ENCODE measurements at places on chromosomes 3 and 15. TPM values are rescaled to one million over a fixed set of nuclear protein-coding genes. Genes with fewer than 3 reads are reported as not detected.

GRCh38 chr3:79994397-79994796, 226.6 kb upstream of the ROBO1 start:
- DNase-seq, result no peak
- no peaks in the 10 kb centered on the region for H3K27me3 ChIP-seq
- H3K4me3 ChIP-seq, result no peak overlapping the region
- H3K4me1 ChIP-seq, result no peaks in the 10 kb centered on the region

- no peak overlapping the region for H3K27ac ChIP-seq
- H3K27me3 ChIP-seq, result no peaks in the 10 kb centered on the region
- no peaks in the 10 kb centered on the region for H3K4me1 ChIP-seq
These were observed 46.2 kb upstream of the FOXP1 start for GRCh38 chr3:71629711-71630110.

GRCh38 chr15:39884351-39884750, 35.7 kb downstream of the GPR176 start:
- H3K36me3 ChIP-seq, result peaks cover 22% of the 10 kb centered on the region
- H3K27ac ChIP-seq, result peak overlapping the region; percentile 99
- no peak overlapping the region for H3K4me3 ChIP-seq
- H3K4me1 ChIP-seq, result peaks cover 30% of the 10 kb centered on the region
- no peaks in the 10 kb centered on the region for H3K27me3 ChIP-seq
- no peak for DNase-seq

GRCh38 chr15:73992594-73992898, 451 bp upstream of the STOML1 start:
- no peaks in the 10 kb centered on the region for H3K4me1 ChIP-seq
- no peaks in the 10 kb centered on the region for H3K27me3 ChIP-seq
- H3K4me3 ChIP-seq, result peak overlapping the region; percentile 60
- H3K36me3 ChIP-seq, result no peaks in the 10 kb centered on the region

- no peaks in the 10 kb centered on the region for H3K4me1 ChIP-seq
- H3K27me3 ChIP-seq, result no peaks in the 10 kb centered on the region
- no peak for DNase-seq
- H3K4me3 ChIP-seq, result no peak overlapping the region
- no peak overlapping the region for H3K27ac ChIP-seq
These were observed 1.8 kb downstream of the GRK7 start for GRCh38 chr3:141764986-141765385.

DNA sequence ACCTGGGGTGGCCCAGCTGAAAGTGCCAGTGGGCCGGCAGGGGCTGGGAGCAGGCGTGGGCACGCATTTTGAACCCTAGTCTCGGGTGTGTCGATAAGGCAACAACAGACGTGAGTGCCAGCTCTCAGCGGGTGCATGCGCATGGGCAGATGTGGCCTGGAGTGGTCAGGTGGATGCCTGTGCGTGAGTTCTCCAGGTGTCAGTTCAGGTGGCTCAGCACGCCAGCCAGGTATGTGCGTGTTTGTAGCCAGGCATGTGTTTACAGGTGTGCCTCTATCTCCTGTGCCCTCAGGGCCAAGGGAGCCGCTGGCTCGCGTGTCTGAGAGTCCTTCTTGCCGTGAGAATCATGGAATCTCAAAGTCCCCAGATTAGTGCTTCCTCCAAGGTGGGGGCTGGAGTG, 14.8 kb downstream of the CYP1A2 start:
- no peaks in the 10 kb centered on the region for H3K4me1 ChIP-seq
- DNase-seq, result no peak
- no peaks in the 10 kb centered on the region for H3K27me3 ChIP-seq
- no peak overlapping the region for H3K27ac ChIP-seq
- no peaks in the 10 kb centered on the region for H3K36me3 ChIP-seq
- H3K4me3 ChIP-seq, result no peak overlapping the region

TPM1 gene
- total RNA-seq, result 748 TPM

DNA sequence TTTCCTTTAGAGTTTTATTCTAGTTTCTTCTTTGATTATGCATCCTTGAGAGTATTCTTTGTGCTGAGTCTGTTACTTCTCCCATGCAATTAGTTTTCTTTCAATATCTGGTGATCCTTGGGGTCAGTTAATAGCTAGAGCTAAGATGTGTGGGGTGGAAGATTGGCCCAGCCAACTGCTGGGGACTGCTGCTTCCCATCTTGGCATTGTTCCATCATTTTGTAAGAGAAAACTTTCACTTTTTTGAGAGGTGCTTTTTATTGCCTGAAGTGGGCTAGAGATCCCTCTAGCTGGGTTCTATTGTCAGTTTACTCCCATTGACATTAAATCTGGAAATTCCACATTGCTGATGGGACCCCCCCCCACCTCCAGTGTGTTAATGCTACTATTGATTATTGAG, 15.4 kb downstream of the BCL2L10 start:
- no peak overlapping the region for H3K27ac ChIP-seq
- DNase-seq, result no peak
- no peaks in the 10 kb centered on the region for H3K4me1 ChIP-seq

TRAT1 gene
- total RNA-seq, result not detected

GRCh38 chr15:78437107-78437761, 782 bp upstream of the IREB2 start:
- H3K27me3 ChIP-seq, result no peaks in the 10 kb centered on the region
- H3K4me1 ChIP-seq, result no peaks in the 10 kb centered on the region
- H3K4me3 ChIP-seq, result peak overlapping the region; percentile 88
- no peak overlapping the region for H3K27ac ChIP-seq

FBXO40 gene
- 0.15 TPM for total RNA-seq

GRCh38 chr3:129424185-129424841, 4.1 kb downstream of the EFCAB12 start:
- no peak for DNase-seq
- H3K4me3 ChIP-seq, result no peak overlapping the region
- H3K4me1 ChIP-seq, result peaks cover 7% of the 10 kb centered on the region
- H3K27ac ChIP-seq, result no peak overlapping the region
- no peaks in the 10 kb centered on the region for H3K36me3 ChIP-seq

DNA sequence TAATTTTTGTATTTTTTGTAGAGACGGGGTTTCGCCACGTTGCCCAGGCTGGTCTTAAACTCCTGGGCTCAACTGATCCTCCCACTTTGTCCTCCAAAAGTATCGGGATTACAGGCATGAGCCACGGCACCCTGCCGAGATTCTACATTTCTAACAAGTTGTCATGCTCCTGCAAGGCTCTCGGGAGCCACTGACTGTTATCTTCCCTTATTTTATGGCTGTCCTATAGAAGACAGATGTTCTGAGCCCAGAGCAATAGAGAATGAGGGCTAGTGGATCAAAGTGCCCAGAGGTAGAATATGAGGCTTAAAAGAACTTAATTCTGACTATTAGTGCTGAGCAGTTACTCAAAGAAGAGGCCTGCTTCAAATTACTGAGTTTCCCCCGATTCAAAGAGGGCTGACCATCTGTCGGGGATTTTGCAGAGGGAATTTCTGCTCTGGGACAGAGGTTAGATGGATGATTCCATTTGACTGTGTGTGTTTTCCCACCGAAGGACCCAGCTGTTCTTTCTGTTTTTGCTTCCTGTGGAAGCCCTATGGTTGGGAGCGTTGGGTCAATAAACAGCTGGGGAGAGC, 39.5 kb downstream of the ITPR1 start:
- H3K27ac ChIP-seq, result no peak overlapping the region
- no peaks in the 10 kb centered on the region for H3K27me3 ChIP-seq
- no peak for DNase-seq
- H3K4me3 ChIP-seq, result no peak overlapping the region
- no peaks in the 10 kb centered on the region for H3K4me1 ChIP-seq
- no peaks in the 10 kb centered on the region for H3K36me3 ChIP-seq

DNA sequence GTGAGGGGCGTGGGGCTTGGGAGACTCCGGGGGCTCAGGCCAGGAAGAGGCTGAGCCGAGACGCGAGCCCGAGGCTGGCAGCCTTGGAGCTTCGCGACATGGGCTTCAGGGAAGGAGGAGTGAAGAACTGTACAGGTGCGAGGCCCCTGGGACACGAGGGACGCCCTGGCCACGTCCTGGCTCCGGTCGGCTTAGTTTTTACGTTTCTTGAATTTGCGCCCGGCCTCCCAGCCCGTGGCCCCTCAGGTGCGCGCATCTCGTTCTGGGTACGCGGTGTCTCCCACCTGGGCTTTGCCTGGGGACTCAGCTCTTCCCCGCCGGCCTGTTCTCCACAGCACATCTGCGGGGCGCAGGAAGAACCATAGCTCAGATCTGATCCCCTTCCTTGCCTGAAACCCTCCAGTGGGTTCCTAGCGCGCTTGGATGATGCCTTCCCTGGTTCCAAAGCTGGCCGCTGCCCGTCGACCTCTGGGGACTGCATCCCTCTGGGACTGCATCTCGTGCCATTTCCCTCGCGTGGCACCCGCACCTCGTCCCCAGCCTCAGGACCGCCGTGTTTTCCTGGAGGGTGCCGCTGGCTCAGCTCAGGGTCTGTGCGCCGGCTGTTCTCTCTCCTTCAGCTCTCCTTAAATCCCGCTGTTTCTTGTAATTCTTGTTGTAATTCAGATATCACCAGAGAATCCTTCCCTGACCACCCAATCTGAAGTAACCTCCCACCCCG, 614 bp downstream of the CHCHD6 start:
- no peak for DNase-seq
- H3K27me3 ChIP-seq, result peaks cover 2% of the 10 kb centered on the region
- H3K27ac ChIP-seq, result no peak overlapping the region
- peak overlapping the region; percentile 94 for H3K4me3 ChIP-seq
- H3K36me3 ChIP-seq, result peaks cover 6% of the 10 kb centered on the region
- no peaks in the 10 kb centered on the region for H3K4me1 ChIP-seq

C3orf85 gene
- not detected for total RNA-seq

- no peaks in the 10 kb centered on the region for H3K4me1 ChIP-seq
- no peaks in the 10 kb centered on the region for H3K36me3 ChIP-seq
- no peaks in the 10 kb centered on the region for H3K27me3 ChIP-seq
- no peak overlapping the region for H3K27ac ChIP-seq
- peak; percentile 45 for DNase-seq
- no peak overlapping the region for H3K4me3 ChIP-seq
These were observed 106.4 kb downstream of the EPHB1 start for GRCh38 chr3:134901461-134901860.

MEGF11 gene
- 1.2 TPM for total RNA-seq

- peaks cover 19% of the 10 kb centered on the region for H3K27me3 ChIP-seq
- DNase-seq, result peak; percentile 76
- no peak overlapping the region for H3K4me3 ChIP-seq
These were observed 2.4 kb upstream of the RASSF1 start for GRCh38 chr3:50342813-50343633.

CNTN3 gene
- total RNA-seq, result 0.29 TPM

ITIH3 gene
- total RNA-seq, result not detected

DNA sequence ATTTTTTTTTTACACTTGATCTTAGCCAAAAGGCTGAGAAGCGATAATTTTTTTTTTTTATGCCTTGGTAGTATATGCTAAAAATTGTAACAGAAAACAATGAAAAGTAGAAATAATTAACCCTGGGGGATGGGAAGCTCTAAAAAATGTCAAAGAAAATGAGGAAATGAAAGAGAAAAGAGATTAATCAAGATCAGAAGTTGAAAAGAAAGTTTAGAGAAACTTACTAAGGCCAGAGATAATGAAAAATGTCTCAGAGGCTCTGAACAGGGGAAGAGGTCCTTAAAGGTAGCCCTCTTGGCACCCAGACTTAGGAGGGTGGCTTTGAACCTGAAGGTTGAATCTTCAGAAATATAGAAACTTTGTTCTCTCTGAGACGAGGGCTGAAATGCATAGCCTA, 58.6 kb upstream of the ZBED2 start:
- H3K27ac ChIP-seq, result no peak overlapping the region
- H3K27me3 ChIP-seq, result no peaks in the 10 kb centered on the region
- H3K4me3 ChIP-seq, result no peak overlapping the region
- peaks cover 3% of the 10 kb centered on the region for H3K4me1 ChIP-seq
- H3K36me3 ChIP-seq, result no peaks in the 10 kb centered on the region

Measured in H9 (cell line).